Breast epithelium (tissue), 4 donors: ENCODE measurements at places on chromosomes 6 and 20. TPM values are rescaled to one million over a fixed set of nuclear protein-coding genes. Genes with fewer than 3 reads are reported as not detected.

ROS1 gene
- not detected for total RNA-seq

CLPSL1 gene
- total RNA-seq = not detected

OPRM1 gene
- not detected for total RNA-seq

PAK5 gene
- total RNA-seq = 1.3 TPM

DNA sequence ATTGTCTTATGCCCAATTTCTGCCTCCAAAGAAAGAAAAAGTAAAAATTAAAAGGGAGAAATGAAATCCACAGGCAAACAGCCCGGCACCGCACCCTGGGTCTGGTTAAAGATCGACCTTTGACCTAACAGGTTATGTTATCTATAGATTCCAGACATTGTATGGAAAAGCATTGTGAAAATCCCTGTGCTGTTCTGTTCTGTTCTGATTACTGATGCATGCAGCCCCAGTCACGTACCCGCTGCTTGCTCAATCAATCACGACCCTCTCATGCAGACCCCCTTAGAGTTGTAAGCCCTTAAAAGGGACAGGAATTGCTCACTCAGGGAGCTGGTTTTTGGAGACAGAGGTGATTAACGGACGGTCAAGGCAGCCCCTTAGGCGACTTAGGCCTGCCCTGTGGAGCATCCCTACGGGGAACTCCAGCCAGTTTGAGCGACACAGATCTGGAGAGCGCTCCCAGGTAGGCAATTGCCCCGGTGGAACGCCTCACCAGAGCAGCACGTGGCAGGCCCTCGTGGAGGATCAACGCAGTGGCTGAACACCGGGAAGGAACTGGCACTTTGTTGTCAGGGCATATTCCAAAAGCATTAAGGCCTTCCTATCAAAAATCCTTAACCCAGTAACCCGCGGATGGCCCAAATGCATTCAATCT is 12.0 kb upstream of the HFE start:
- H3K4me3 ChIP-seq = no peak overlapping the region
- H3K27me3 ChIP-seq = no peaks in the 10 kb centered on the region
- H3K27ac ChIP-seq = no peak overlapping the region
- no peaks in the 10 kb centered on the region for H3K36me3 ChIP-seq
- no peaks in the 10 kb centered on the region for H3K4me1 ChIP-seq

- H3K27ac ChIP-seq = no peak overlapping the region
- H3K27me3 ChIP-seq = no peaks in the 10 kb centered on the region
- no peaks in the 10 kb centered on the region for H3K36me3 ChIP-seq
- no peaks in the 10 kb centered on the region for H3K4me1 ChIP-seq
- H3K4me3 ChIP-seq = no peak overlapping the region
These were observed 90.5 kb downstream of the SOD2 start for GRCh38 chr6:159602431-159603041.

DNA sequence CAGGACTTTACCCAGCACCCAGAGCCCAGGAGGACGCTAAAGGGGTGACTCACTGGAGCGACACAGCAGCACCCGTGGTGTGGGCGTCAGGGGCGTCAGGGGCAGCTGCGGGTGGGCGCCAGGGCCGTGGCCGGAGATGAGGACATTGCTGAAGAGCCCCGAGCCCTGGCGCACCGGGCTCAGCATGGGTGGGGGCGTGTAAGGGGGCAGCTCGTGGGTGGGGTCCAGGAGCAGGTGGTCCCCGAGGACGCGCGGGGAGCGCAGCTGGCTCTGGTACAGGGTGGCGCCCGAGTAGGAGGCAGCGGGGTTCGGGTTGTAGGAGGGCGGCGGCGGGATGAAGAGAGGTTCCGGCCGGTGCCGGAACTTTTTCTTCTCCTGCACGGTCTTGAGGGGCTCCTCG is 41.6 kb upstream of the MRPS10 start:
- H3K4me1 ChIP-seq = no peaks in the 10 kb centered on the region
- H3K27ac ChIP-seq = no peak overlapping the region
- no peaks in the 10 kb centered on the region for H3K27me3 ChIP-seq
- no peaks in the 10 kb centered on the region for H3K36me3 ChIP-seq
- H3K4me3 ChIP-seq = no peak overlapping the region

DNA sequence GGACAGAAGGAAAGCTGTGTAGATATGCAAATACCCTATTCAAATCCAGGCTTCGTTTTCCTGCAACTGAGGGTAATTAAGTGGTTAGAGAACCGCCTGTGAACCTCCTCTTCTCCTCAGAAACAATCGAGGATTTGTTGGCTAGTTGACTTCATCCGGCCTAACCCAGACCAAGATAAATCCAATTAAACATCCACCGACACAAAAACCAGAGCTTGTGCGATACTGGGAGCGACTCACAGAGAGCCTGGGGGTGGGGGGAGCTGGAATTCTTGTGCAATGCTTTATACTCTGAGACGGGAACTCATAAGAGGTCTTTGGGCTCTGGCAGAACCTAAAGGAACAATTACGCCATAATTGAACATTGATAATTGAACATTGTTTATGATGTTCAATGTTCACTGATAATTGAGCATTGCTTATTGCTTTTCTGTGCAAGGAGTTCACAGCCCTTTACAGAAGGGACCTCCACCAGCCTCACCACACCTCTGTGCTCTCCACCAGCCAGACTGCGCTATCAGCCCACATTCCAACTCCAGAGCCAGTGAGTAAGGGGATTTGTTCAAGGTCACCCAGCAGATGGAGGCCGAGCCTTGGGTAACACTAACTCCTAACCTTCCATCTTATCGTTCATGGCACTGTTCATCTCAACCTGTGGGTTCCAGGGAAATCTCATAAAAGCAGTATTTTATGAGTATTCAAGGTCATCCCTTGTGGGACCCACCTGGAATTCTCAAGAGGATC is 429.6 kb upstream of the JARID2 start:
- H3K4me3 ChIP-seq = no peak overlapping the region
- H3K4me1 ChIP-seq = no peaks in the 10 kb centered on the region
- H3K27ac ChIP-seq = no peak overlapping the region
- DNase-seq = no peak

DNA sequence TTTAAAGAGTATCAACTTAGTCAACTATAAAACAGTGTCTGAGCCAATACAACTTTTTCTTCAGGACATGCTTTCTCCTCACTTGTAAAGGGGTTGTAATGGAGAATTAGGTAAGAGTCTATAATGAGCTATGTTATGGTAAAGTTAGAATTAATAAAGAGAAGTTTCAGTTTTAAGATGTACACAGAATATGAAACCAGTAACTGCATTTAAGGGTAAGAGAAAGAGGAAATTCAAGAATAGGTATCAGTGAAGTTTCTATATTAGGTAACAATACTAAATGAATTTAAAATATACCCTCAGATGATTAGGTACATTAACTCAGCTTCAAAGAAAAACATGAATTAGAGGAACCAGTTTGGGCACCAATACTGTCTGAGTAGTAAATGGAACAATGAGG is 1444.3 kb upstream of the ADGRB3 start:
- no peaks in the 10 kb centered on the region for H3K27me3 ChIP-seq
- no peaks in the 10 kb centered on the region for H3K36me3 ChIP-seq
- no peak for DNase-seq
- no peaks in the 10 kb centered on the region for H3K4me1 ChIP-seq
- H3K27ac ChIP-seq = no peak overlapping the region
- no peak overlapping the region for H3K4me3 ChIP-seq

DNA sequence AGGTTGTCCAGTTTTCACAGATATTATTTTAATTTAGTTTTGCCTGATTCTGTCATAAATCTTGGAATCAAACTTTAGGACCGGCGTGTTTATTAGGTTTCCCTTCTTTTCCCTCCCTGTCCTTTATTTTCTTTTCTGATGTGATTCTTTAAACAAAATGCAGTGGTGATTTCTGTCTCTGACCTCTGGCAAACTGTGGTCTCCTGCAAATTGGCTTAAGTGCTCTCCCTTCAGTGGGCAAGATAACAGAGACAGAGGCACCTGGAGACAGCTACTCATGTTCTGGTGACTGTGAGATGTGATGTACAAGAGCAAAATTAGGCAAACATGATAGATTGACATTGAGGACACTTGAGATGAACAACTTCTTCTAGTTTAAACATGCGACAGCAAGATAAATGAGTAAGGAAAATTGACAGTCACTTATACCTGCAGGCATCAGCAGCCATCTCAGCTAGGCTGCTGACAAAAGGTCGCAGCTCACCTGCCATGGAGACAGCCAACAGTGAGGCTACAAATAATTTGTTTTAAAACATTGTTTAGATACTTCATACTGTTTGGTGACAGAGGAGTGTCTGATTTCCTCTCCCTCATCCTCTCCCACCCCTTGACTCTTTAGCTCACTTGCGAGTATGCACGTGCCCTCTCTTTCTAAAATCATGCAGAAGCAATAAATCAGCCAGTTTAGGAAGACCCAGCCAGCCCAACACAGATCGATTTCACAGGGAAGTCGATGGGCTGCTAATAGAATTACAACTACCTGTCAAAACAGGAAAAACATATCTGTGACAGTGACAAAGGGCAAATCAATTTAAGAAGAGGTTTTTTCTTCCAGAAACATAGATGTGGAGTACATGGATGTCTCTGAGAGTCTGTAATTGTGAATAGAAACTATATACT is 63.4 kb upstream of the MAP3K7 start:
- no peaks in the 10 kb centered on the region for H3K27me3 ChIP-seq
- no peak overlapping the region for H3K4me3 ChIP-seq
- no peak overlapping the region for H3K27ac ChIP-seq
- no peaks in the 10 kb centered on the region for H3K36me3 ChIP-seq

DNA sequence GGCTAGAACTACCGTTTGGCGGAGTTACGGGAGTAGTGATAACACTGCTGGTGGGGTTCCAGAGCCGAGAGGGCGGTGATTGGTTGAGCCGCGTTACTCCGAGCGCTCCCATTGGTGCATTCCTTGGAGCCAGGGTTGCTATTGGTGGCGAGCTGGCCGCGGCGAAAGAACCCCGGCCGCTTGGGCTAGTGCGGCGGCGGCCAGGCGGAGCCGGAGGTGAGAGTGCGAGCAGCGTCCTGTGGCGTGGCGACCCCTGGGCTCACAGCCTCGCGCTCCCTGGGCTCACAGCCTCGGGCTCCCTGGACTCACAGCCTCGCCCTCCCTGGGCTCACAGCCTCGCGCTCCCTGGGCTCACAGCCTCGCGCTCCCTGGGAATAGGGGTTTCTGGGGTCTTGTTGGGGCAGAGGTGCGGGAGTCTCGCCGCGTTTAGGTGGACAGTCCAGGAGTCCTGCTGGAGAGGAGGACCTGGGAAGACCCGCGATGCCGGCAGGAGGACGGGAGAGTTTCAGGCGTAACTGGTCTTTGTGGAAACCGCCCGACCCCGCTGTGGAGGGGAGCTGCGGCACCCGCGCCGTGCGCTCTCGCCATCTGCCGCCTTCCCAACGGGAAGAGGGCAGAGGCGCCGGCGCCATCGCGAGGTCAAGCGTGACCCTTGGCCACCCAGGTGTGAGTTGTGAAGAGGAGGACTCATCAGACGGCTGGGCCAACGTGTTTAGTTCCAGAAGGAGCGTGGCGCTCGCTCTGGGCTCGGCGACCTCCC is 12.2 kb downstream of the PRDM13 start:
- H3K4me3 ChIP-seq = no peak overlapping the region
- peaks cover 96% of the 10 kb centered on the region for H3K27me3 ChIP-seq
- H3K4me1 ChIP-seq = peaks cover 12% of the 10 kb centered on the region
- no peak for DNase-seq

DNA sequence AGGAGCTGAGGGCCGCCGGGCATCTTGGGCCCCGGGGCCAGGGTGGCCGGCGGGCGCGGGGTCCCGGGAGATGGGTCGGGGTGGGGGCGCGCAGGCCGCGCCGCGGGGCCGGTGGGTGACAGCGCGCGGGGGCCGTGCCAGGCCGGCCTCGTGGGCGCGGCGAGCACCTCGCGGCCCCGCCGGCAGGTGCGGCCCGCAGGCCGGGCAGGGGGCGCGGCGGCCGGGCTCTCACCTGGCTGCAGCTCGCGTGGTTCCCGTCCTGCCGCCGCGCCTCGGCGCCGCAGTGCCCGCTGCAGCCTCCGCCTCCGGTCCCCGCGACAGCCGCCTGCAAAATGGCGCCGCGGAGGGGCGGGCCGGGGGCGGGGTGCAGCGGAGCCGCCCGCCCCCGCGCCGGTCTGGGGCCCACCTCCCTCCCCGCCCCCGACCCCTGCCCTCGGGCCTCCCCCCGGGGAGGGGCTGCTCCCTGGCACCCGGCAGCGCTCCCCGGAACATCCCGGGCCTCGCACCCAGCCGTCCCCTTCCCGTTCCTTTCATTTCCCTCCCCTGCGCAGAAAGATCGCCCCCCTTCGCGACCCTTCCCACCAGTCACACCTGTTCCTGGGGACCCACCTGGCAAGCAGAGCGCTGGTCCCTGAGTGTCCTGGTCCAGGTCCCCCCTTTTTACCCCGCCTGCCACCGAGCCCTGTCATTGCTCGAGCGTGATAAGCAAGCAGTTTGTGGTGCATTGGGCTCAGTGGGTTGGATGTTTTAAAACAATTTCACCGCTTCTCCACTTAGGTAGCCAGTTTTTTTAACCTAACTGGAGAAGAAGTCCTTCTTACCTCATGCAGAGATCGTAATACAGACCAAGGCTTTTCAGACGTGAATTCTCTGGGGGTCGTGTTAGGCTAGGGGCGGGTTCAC is at the start of gene SLC23A2:
Gene SLC23A2 (minus strand): TSS at position 337 of the 903 bp plus-strand sequence. CDS start 68,948 bp downstream, outside the sequence.
- peaks cover 4% of the 10 kb centered on the region for H3K4me1 ChIP-seq
- H3K36me3 ChIP-seq = no peaks in the 10 kb centered on the region
- H3K4me3 ChIP-seq = peak within 1 kb of the TSS; percentile 89
- DNase-seq = no peak
- no peaks in the 10 kb centered on the region for H3K27me3 ChIP-seq
- H3K27ac ChIP-seq = peak within 1 kb of the TSS; percentile 63

PNLDC1 gene
- 0.29 TPM for total RNA-seq

RREB1 gene
- total RNA-seq = 39.8 TPM

DNA sequence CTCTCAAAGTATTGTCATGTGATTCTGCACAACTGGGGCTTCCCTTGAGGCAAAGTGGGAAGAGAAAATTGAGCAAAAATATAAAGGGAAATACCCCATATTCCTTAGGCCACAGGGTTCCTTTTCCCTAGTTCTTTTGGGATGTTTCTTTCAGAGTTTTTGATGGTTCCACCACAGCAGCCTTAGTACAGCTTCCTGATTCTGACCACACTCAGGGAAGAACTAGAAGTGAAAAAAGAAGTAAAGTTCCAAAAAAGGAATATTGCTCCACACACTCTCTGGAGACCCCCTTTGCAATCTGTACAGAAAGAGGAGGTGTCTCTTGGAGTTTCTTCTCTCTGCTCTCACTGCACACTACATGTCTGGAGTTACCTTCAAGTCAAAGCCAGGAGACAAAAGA is 27.9 kb upstream of the HLA-DQA2 start:
- H3K27me3 ChIP-seq = no peaks in the 10 kb centered on the region
- no peak overlapping the region for H3K27ac ChIP-seq
- no peaks in the 10 kb centered on the region for H3K36me3 ChIP-seq
- no peak for DNase-seq

DNA sequence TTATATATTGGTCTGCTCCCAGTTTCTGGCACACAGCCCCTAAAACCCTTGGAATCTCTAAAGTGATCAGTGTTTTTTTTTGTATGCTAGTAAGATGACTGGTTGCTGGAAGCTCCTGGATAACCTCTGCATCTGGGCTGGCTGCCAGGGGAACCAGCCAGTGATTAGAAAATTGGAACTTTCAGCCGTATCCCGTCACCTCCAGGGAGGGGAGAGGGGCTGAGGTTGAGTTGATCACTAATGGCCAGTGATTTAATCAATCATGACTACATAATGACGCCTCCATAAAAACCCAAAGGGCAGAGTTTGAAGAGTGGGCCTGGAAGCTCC is 48.0 kb upstream of the NOP56 start:
- no peaks in the 10 kb centered on the region for H3K36me3 ChIP-seq
- no peak for DNase-seq
- no peaks in the 10 kb centered on the region for H3K27me3 ChIP-seq
- H3K4me3 ChIP-seq = no peak overlapping the region
- H3K27ac ChIP-seq = no peak overlapping the region
- H3K4me1 ChIP-seq = no peaks in the 10 kb centered on the region

STMND1 gene
- 2.5 TPM for total RNA-seq

- no peak for DNase-seq
- H3K27ac ChIP-seq = peak overlapping the region; percentile 79
- peak overlapping the region; percentile 65 for H3K4me3 ChIP-seq
These were observed 1.8 kb downstream of the RNF144B start for GRCh38 chr6:18388942-18389341.

TBC1D32 gene
- 26.3 TPM for total RNA-seq
